Activated CD8-positive, alpha-beta T cell treated with anti-CD3 and anti-CD28 coated beads for 36 hours (primary cell): ENCODE measurements at places on chromosomes 7 and 10. TPM values are rescaled to one million over a fixed set of nuclear protein-coding genes. Genes with fewer than 3 reads are reported as not detected.

DNA sequence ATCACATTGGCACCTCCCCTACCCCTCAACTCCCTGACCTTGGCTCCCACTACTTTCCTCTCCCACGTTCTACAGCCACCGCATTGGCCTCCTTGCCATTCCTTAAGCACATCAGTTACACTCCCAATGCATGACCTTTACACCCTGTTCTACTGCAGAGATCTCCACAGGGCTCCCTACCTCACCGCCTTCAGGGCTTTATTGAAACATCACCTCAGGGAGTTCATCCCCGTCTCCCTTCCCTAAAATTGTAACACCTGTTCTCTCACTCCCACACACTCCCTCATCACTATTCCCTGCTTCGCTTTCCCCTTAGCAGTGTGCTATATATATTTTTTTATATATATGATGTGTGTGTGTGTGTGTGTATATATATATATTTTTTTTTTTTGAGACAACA is 18.5 kb downstream of the CNNM1 start:
- peaks cover 7% of the 10 kb centered on the region for H3K27me3 ChIP-seq
- no peak for DNase-seq

DNA sequence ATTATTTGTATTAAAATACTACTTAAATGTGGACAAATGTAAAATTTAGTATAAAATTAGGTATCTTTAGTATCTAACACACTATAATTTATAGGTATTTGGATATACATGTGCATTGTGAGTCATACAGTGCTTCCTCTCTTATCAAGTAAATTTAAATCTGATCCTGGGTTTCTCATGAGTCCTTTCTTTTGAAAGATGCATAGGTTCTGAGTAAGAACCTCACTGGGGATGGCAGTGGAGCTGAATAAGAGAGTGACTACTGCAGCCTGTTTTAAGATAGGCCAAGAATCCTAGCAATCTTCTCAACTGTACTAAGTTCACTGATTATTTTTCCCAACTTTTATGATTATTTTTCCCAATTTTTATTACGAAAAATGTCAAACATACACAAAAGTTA is 16.2 kb downstream of the CEP55 start:
- H3K4me3 ChIP-seq, result no peak overlapping the region
- H3K27ac ChIP-seq, result no peak overlapping the region
- peaks cover 33% of the 10 kb centered on the region for H3K36me3 ChIP-seq
- H3K4me1 ChIP-seq, result peaks cover 4% of the 10 kb centered on the region
- no peaks in the 10 kb centered on the region for H3K27me3 ChIP-seq

GRCh38 chr10:63622097-63622496 is 100.9 kb downstream of the REEP3 start:
- no peak overlapping the region for H3K4me3 ChIP-seq
- H3K27ac ChIP-seq, result no peak overlapping the region
- no peaks in the 10 kb centered on the region for H3K27me3 ChIP-seq
- H3K4me1 ChIP-seq, result no peaks in the 10 kb centered on the region
- peaks cover 7% of the 10 kb centered on the region for H3K36me3 ChIP-seq

- H3K36me3 ChIP-seq, result peaks cover 12% of the 10 kb centered on the region
- H3K4me3 ChIP-seq, result no peak overlapping the region
- no peak for DNase-seq
- peaks cover 81% of the 10 kb centered on the region for H3K4me1 ChIP-seq
Observed at GRCh38 chr10:32327364-32327691, 19.6 kb downstream of the EPC1 start.

Gene LRIT1
- not detected for total RNA-seq

Gene SPDYE2B
- total RNA-seq, result not detected

Gene CALHM3
- not detected for total RNA-seq

Gene LIPM
- not detected for total RNA-seq
